NCI-H1694 treated with DMSO at 0.1 percent for 48 hours (cell line): ENCODE measurements at places on chromosomes 7 and 10.
A peak's percentile ranks its signal among the peaks of the same experiment; 100 is the strongest.

- peak; percentile 41 for DNase-seq
Observed at GRCh38 chr10:30591249-30591670, 38.3 kb downstream of the LYZL2 start.

DNA sequence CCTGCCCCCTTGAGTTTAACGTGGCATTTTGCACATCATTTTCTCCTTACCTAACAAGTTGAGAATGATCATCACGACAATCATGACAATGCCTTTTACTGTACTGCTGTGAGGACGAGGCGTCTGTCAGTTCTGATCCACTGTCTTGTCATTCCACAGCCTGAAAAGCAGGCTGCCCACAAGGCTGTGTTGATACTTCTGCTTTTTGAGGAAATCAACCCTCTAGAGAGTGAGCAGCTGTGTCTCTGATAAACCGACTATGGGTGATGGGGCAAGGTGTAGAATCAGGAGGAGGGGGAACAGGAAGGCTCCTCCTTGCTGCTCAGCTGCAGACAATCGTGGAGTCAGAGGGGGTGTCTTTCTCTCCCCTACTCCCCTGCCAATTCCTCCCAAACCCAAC is 30.6 kb upstream of the C10orf120 start:
- no peak for DNase-seq

DNA sequence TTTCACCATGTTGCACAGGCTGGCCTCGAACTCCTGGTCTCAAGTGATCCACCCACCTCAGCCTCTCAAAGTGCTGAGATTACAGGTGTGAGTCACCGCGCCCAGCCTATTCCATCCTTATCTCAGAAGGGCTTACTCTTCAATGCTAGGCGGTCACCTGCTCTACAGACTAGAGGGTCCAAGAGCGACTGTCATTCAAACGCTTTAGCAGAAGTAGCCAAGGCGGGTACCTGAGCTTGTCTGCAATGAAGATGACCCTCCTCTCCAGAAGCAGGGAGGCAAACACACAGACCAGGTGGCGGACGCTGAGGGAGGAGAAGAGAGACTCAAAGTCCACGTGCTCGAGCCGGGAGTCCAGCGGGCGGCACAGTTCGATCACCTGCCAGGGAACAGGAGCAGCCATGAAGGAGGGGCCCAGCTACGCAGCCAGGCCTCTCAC is 65.1 kb upstream of the MKRN1 start:
- DNase-seq, result no peak

DNA sequence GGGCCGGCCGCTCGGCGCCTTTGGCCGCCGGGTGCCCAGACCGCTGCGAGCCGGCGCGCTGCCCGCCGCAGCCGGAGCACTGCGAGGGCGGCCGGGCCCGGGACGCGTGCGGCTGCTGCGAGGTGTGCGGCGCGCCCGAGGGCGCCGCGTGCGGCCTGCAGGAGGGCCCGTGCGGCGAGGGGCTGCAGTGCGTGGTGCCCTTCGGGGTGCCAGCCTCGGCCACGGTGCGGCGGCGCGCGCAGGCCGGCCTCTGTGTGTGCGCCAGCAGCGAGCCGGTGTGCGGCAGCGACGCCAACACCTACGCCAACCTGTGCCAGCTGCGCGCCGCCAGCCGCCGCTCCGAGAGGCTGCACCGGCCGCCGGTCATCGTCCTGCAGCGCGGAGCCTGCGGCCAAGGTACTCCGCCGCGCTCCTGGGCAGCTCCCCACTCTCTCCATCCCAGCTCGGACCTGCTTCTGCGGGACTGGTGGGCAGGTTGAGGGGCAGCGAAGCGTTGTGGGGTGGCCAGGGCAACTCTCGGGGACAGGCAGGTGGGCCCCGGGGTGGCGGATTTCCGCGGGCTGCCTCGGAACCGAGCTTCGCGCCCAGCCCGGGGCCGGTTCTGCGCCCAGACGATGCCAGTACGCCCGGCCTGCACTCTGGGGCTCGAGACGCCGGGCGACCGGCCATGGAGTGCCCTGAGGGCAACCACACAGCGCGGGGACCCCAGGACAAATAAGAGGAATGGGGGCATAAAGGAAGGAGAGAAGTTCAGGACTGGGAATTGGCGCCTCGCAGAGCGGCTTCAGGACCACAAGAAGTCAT is 578 bp downstream of the HTRA1 start:
- no peak for DNase-seq

GRCh38 chr10:87618566-87619423 is 40.9 kb upstream of the PAPSS2 start:
- DNase-seq, result no peak

DNA sequence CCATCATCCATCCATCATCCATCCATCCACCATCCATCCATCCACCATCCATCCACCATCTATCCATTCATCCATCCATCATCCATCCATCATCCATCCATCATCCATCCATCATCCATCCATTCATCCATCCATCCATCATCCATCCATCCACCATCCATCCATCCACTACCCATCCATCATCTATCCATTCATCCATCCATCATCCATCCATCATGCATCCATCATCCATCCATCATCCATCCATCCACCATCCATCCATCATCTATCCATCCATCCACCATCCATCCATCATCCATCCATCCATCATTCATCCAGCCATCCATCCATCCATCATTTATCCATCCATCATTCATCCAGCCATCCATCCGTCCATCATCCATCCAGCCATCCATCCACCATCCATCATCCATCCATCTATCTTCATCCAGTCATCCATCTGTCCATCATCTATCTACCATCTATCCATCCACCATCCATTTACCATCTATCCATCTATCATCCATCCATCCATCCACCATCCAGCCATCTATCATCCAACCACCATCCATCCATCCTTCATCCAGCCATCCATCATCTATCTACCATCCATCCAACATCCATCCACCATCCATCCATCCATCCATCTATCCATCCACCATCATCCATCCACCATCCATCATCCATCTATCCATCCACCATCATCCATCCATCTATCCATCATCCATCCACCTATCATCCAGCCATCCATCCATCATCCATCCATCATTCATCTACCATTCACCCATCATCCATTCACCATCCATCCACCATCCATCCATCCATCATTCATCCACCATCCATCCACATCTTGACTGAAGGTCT is 153.8 kb downstream of the SH3PXD2A start:
- no peak for DNase-seq

- no peak for DNase-seq
Observed at GRCh38 chr10:26612151-26612915, 85.2 kb upstream of the PDSS1 start.

- DNase-seq, result no peak
Observed at GRCh38 chr10:72260239-72260975, 13.3 kb upstream of the DDIT4 start.

DNA sequence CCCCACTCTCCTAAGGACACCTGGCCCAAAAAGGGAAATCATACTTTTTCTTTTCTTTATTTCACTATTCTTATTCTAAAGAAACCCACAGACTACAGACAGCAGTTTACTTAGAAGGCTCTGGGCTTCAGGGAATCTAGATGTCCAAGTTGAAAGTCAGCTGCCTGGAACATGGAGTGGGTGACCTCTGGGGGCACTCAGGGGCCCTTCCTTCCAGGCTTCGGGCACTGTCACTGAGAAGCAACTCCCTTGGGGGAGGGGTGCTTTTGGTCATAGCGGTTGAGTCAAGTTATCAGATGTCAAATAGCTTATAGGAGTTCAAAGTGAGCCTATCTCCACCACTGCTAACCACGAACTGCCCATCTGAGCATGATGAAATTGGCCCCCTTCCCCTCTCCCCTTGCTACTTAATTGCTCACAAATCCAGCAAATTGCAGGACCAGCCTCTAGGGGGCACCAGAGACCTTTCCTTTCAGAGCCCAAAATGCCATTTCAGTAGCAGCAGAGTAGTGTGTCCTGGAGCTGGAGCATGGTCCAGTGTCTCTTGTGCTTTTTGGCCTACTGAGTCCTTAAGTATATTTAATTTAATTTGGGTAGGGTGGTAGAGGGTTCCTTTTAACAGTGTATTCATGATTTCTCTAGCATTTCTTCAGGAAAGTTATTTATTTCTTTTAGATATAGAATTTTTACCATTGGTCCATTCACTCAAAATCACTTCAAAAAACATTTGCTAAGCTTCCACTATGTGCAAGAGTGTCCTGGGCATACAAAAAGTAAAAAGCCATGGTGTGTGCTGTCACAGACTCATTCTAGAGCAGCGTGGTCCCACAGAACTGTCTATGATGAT is 463.8 kb downstream of the KCNMA1 start:
- DNase-seq, result peak; percentile 78

DNA sequence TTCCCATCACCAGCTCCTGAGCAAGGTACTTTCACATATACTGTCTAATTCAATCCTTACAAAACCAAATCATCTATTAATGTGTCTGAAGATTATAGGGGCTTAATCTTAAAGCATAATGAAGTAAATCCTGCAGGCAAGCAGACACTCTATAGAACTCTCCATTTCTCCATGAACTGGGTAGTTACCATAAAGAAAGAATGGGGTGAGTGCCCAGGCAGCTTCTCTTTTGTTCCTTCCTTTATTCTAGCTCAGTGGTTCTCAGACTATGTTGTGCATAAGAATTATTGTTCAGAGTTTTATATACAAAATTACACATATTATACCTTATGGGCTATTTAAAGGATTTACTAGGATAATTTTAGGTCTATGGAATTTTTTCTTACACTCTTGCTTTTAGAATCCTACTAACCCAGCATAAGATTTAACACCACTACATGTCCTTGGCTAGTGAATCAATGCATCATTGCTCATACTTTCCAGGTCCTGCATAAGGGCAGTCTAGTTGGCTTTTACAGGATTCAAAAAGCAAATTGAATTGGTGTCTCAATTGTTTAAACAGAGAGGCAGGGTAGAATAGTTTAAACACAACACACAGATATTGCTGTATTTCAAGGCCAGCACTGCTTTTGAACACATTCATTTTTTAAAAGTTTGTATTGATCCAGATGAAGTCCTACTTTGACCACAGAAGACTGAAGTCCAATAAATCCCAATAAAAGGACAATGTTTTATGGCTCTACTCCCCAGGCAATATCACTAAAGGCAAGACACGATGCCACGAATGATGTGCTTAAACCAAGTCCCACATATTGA is 12.9 kb downstream of the SGCE start:
- no peak for DNase-seq

- DNase-seq, result no peak
Observed at GRCh38 chr7:2280424-2280823, 33.8 kb downstream of the SNX8 start.

DNA sequence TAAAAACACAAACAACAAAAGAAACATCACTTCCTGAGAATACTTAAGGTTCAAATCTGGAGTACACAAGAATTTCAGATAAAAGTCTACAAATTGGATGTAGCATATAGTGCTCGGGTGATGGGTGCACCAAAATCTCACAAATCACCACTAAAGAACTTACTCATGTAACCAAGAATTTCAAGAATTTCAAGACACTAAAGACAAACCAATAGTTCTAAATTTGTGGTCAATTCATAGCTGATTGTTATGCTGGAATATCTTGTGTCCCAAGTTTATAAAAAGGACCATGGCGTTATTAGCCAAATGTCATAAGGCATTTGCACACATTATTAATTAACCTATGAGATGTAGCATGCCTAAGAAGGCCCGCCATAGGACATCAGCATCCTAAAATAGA is 1204.1 kb upstream of the AUTS2 start:
- DNase-seq, result no peak

DNA sequence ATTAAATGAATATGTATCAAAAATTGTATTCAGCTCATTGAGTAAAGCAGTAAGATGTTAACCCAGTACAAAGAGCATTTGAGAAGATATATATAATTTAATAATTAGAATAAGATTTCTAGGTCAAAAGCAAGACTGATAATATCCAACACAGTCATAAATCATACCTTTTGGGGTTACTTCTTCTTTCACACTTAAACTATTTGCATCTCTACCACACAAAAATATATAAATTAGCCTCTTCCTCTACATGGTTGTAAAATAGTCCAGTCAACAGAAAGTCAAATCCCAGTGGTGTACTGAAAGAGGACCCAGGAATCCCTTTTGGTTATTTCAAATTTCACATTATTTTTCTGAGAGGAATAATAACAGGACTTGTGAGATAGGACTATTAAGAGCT is 204.6 kb upstream of the INHBA start:
- no peak for DNase-seq

DNA sequence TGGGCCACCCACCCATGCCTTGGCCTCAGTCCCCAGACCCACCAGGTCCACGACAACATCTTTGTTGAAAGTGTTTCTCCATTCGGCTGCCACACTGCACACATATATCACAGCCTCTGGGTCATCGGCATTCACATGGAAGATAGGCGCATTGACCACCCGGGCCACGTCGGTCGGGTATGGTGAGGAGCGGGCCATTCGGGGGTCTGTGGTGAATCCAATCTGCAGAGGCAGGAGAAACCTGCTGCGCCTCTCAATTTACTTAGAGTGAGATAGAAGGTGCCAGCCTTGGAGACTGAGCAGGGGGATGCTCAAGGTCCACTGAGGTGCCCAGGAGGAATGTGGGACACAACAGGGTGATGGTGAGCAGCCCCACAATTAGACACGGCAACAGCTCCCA is 16.4 kb downstream of the OGDHL start:
- no peak for DNase-seq

DNA sequence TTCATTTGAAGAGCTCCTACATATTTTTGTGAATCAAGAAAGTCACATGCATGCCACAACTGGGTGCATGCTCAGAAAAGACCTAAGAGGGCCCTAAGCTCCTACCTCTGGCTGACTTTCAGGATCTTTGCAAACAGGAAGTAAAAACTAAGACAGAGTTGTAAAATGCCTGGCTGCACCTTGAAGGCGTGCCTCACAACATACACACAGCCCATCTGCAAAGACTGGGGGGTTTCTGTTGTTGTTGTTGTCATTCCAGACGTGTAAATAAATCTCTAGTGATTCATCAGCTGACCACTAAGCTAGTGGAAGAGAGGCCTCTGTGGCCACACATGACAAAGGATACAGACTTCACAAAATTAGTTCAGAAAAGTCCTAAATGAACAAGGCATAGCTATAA is 31.8 kb downstream of the SMURF1 start:
- DNase-seq, result no peak

- no peak for DNase-seq
Observed at GRCh38 chr10:132436861-132437410, 39.9 kb downstream of the PWWP2B start.

GRCh38 chr7:20075440-20075839 is 141.7 kb downstream of the MACC1 start:
- no peak for DNase-seq

GRCh38 chr10:89115876-89116627 is 91.1 kb downstream of the CH25H start:
- no peak for DNase-seq

DNA sequence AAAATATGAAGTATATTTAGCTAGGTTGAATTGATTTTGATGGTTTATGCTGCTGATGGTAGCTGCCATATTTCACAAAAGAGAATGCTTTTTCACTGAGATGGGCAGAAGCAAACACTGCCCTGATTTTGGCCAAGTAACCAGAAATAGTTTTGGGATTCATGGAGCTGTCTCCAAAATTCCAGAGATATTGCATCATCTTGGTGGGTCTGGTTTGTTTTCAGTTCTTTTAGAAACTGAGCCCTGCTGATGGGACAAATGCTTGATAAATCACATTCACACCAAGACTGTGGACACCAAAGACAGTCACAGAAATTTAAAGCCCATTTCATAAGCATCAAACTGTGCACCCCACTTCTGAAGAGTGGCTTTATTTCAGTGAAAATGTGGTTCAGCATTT is 140.5 kb downstream of the BICC1 start:
- no peak for DNase-seq
